ENCODE measurements at places on chromosomes 2 and 18. TPM values are rescaled to one million over a fixed set of nuclear protein-coding genes. Genes with fewer than 3 reads are reported as not detected.

DNA sequence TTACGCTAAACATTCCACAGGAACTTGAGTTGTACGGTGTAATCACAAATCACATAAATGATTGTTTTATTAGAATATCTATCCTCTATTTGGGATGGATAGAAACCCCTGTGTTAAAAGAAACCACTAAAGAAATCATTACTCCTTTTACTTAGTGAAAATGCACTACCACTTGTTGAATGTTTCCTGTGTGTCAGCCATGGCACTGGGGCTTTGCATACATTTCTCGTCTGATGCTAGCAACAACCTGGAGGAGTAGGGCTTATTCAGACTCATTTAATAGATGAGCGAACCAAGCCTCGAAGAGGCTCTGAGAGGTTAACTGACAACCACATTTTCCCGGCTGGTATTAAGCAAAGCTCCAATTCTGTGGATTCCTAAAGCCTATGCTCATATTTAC, 60.5 kb upstream of the PELI1 start:
- no peak for DNase-seq

DNA sequence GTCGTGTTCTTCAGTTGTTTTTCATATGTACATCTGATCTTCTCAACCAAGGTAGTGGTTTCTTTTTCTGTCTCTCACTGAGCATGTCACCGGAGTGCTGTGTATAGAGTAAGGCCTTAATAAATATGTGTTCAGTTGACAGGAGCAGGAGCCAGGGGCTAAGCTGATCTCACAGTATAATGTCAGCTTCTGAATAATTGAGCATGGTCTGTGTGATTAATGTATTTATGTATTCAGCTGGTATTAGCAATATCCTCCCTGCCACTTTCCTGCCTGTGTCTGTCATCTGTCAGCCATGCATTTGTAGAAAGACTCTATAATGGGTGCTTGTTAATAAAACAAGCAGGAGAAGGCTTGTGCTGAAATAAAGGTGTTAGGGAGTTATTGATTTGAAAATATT, 198.9 kb downstream of the ADCYAP1 start:
- no peak for DNase-seq

GRCh38 chr18:52824126-52824525, 484.1 kb downstream of the DCC start:
- no peak for DNase-seq

DNA sequence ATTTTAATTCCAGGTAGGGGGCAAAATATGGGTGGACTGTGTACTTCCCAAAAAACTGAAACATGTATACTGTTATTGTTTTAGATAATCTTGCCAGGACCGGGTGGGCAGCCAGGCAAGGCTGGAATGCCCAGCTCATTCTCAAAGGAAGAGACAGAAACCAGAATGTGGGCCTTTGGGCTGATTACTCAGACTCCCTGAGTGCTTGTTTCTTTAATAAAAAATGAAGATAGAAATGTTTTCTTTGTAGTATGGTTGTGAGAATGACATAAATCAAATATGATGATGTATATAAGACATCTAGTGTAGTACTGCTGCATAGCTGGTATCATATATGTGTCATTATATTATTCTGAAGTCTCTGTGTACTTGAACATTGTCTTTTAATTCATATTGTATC, 231.6 kb upstream of the NT5C1B start:
- DNase-seq: no peak

GRCh38 chr2:71792926-71793761, 339.8 kb downstream of the DYSF start:
- no peak for DNase-seq

GRCh38 chr2:97995734-97996624, at the start of gene TMEM131:
Gene TMEM131, minus strand, starts transcription at chr2:97995948. Its CDS starts 286 bp downstream, at chr2:97995662.
- DNase-seq: peak; percentile 95

GRCh38 chr2:205959521-205959920, 126.5 kb downstream of the INO80D start:
- DNase-seq: no peak

DNA sequence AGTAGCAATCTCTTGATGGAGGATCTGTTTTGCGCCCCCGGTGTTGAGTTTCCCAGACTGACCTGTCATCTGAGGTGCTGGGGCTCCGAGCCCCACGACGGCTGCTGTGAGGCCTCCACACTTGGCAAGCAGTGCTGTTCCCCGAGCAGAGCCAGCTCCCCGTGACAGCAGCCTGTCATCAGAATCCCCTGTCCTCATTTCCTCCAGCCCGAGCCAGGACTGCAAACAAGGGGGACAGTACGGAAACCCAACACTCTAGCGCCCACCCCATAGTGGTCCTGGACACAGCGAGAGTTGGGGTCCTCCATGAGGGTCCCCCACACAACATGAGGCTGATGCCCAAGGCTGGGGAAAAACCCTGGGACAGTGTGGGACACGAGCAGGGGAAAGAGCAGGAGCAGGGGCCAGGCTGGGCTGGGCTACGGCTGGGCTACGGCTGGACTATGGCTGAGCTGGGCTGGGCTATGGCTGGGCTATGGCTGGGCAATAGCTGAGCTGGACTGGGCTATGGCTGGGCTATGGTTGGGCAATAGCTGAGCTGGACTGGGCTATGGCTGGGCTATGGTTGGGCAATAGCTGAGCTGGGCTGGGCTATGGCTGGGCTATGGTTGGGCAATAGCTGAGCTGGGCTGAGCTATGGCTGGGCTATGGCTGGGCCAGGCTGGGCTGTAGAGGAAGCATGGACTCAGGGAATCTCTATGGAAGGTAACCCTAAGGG, 1.5 kb upstream of the KLHL30 start:
- peak; percentile 73 for DNase-seq

- no peak for DNase-seq
Observed at GRCh38 chr2:109196081-109196875, 67.3 kb downstream of the SH3RF3 start.

GRCh38 chr2:230758566-230759480, 46.2 kb downstream of the CAB39 start:
- DNase-seq: no peak

GRCh38 chr2:128980475-128980874, 661.8 kb upstream of the HS6ST1 start:
- no peak for DNase-seq

DNA sequence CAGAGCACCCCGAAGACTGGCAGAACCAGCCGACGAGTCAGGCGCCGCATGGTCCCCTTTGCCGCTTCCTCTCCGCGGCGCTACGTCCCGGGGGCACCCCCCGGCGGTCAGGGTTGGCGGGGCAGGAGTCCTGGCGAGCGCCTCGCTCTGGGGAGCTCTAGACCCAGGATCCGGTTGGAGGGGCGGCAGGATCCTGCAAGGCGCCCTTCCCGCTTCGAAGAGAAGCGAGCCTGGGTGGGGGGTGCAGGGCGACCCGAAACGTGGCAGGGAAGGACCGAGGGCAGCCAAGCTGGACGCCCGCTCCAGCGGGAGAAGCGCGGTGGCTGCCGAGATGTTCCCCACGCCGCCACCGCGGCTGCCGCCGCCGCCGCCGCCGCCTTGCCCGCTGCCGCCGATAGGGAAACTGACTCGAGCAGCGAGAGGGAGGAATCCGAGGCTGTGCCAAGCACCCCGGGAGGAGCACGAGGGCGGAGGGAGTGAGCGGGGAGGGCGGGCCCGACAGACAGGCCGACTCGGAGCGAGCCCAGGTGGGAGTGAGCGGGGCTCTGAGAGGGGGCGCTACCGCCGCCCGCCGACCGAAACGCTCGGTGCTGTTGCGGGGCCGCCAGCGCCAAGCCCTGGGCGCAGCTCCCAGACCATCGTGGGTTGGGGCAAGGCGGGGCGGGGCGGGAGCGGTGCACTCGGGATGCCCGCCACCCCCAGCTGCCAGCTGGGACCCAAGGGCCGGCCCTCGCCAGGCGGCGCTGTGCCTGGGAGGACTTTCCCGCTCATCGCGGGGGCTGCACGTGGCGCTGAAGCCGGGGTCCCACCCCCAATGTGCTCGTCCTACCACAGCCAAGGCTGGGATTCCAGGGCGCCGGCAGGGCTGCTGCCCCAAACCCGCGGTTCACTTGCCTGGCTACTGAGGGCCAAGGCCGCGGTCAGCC, at the start of gene GALNT14:
GALNT14 (minus strand) TSS at position 404 of the 926 bp plus-strand sequence; CDS start at position 50, 354 bp downstream.
- peak; percentile 72 for DNase-seq

- no peak for DNase-seq
Observed at GRCh38 chr2:194621945-194622344, 1035.1 kb upstream of the SLC39A10 start.

- no peak for DNase-seq
Observed at GRCh38 chr2:58921676-58922075, 680.6 kb upstream of the FANCL start.

- no peak for DNase-seq
Observed at GRCh38 chr2:104863468-104864279, 9.8 kb downstream of the POU3F3 start.

DNA sequence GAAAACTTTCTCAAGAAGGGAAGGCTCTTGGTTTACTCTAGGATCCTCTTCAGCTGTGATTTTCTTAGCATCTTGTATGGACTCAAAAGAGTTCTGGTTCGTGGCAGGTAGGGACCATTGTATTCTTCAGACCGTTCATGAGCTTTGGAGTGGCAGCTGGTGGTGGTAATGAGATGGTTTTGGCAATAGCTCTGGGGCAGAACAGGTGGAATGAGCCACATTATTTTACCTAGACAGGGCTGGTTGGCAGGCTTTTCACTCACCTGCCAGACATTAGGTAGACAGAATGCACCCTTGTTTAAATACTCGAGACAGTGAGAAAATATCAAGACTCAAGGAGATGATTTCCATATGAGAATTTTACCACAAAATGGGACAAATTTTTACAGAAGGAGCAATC, 26.2 kb upstream of the MGAT5 start:
- DNase-seq: no peak

- no peak for DNase-seq
Observed at GRCh38 chr2:135617501-135618015, 86.3 kb downstream of the R3HDM1 start.

- peak; percentile 61 for DNase-seq
Observed at GRCh38 chr2:150234787-150235446, 252.6 kb downstream of the RND3 start.

DNA sequence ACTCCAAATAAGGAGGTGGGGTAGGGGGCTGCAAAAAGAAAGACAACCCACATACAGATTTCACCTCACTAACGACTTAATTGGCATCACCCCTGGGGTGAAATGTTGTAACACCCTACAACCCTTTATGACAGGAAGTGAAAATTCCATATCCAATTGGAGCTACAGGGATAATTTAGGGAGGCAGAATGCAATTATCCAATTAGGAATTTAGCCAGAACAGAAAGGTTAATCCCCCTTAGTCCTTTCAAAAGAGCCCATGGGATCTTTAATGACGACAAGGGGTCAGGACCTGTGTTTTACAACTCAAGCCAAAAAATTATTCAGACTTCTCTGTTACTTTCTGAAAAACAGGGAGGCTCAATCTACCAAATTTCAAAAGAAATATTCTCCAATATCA, 1027.1 kb downstream of the TMEM182 start:
- no peak for DNase-seq

The LRP1B gene
- 0.07 TPM for total RNA-seq

The ANKRD29 gene
- 10.3 TPM for total RNA-seq

The STPG4 gene
- not detected for total RNA-seq

The PJVK gene
- 1.4 TPM for total RNA-seq

The CD302 gene
- 4.4 TPM for total RNA-seq

The POTEC gene
- not detected for total RNA-seq

The SKOR2 gene
- not detected for total RNA-seq

The TYW5 gene
- total RNA-seq: 1.2 TPM

The ARHGAP28 gene
- 1.6 TPM for total RNA-seq

The KRCC1 gene
- total RNA-seq: 23.5 TPM

The INHBB gene
- 1.8 TPM for total RNA-seq

The CAD gene
- 18.7 TPM for total RNA-seq

All from MG63 (cell line).